Activated gamma-delta T cell treated with Interleukin-2 at 50 U/mL for 16 hours (primary cell): ENCODE measurements at places on chromosomes 7 and 10.

GRCh38 chr7:50151001-50151400, 58.0 kb upstream of the ZPBP start:
- no peak for DNase-seq

DNA sequence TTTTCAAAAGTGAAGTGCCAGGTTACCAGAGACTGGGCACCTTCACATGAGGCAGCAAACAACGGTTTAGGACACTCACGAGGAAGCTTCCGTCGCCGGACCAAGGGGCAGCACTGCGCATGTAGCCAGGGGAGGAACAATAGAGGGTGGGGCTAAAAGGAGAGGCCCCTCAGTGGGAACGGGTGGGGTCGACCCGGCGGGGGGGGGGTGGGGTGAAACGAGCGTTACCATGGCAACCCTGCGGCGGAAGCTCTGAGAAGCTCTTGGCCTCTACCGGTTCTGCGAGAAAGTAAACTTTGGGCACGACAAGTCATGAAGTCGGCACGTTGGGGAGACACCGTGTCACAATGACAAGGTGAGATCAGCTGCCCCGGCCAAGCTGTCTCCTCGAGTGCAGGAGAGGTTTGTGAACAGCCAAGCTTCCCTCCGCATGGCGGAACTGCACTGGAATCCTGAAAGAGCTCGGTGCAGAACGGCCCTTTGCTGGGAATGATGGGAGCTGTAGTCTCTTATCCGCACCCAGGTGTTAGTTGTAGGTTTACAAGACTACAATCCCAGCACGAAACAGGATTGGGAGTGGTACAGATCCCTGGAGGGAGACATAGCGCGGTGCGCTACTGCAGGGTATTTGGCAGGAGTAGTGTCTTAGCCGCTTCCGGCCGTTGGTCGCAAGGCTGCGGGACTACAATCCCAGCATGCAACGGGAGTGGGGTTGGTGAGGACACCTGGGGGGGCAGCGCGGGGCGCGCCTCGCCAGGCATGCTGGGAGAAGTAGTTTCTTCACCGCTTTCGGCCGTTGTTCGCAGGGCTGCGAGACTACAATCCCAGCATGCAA, 72.8 kb upstream of the ZNF722 start:
- DNase-seq: peak; percentile 90

DNA sequence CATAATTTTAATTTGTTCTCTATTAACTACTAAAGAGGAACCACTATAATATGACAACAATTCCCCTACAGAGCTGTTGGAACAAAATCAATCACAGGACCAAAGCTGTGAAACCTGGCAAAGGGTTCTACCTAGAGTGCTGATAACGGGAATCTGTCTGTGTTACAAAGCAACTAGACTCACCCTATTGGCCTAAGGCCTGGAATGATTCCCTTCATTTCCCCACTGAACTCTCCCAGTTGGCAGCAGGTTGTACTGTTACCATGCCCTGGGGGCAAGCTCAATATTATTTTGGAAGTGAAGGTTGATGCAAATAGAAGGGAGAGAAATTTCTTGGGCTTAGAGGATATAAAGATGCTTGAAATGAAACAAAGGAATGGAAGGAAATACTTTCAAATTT, 81.8 kb downstream of the SEMA3A start:
- no peak for DNase-seq

- DNase-seq: no peak
Measured at GRCh38 chr7:140674356-140674800, 1.6 kb downstream of the ADCK2 start.

DNA sequence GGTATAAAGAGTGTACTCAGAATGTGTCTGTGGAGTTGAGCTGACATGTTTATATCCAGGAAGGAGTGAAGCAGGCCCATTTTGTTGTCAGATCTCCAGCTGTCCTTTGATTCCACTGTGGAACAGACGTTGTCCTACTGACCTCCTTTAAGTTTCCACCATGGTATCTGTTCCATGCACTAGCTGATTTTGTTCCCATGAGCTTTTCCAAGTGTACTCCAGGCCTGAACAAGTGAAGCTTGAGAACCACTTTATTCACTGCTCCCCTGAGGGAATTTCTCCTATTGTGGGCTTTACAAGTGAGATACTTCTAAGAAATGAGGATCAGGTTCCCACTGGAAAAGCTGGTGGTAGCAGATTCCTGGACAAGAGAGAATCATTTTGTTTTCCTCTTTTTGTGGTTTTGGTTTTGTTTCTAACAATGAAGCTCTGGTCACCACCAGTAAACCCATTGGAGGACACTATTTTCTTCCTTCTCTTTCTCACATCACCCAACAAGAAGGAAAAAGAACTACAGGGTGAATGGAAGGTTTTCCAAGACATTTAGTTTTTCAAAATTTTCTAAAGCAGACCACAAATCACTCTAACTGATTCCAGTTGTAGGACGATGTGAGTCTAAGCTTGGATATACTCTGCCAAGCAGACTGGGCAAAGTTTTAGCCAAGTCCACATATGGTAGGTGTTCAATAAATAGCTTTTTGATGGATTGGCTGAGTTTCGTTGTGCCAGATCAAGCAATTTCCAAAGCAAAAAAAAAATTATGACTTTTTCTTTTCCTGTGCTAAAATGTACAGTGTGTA, 144.2 kb downstream of the JCAD start:
- no peak for DNase-seq

GRCh38 chr7:28155019-28155660, 25.5 kb downstream of the JAZF1 start:
- DNase-seq: no peak

DNA sequence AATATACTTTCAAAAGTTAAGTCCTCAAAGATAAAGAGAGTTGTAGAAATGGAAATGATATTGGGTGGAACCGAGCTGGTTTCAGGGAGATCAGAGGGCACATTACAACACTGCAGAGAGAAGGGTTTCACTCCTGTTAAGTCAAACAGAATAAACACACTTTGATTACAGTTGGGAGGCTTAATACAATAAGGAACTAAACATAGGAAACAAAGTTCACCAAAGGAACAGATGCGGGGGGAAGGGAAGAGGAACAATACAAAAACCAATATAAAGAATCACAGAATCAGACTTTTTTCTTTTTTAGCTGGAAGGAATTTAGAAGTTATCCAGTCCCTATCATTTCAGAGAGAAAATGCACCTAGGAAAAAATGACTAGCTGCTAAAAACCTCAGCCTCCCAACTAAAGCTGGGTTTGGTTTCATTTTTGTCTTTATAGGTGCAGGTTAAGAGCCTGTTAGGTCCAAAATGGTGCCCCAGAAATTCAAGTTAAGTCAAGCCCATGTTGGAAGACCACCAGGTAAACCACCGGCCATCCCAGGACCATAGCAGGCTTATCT, 81.9 kb downstream of the DNMBP start:
- no peak for DNase-seq

- DNase-seq: peak; percentile 8
Measured at GRCh38 chr10:59865101-59865500, 41.3 kb downstream of the CCDC6 start.

- DNase-seq: no peak
Measured at GRCh38 chr10:92593619-92594588, 974 bp downstream of the KIF11 start.

DNA sequence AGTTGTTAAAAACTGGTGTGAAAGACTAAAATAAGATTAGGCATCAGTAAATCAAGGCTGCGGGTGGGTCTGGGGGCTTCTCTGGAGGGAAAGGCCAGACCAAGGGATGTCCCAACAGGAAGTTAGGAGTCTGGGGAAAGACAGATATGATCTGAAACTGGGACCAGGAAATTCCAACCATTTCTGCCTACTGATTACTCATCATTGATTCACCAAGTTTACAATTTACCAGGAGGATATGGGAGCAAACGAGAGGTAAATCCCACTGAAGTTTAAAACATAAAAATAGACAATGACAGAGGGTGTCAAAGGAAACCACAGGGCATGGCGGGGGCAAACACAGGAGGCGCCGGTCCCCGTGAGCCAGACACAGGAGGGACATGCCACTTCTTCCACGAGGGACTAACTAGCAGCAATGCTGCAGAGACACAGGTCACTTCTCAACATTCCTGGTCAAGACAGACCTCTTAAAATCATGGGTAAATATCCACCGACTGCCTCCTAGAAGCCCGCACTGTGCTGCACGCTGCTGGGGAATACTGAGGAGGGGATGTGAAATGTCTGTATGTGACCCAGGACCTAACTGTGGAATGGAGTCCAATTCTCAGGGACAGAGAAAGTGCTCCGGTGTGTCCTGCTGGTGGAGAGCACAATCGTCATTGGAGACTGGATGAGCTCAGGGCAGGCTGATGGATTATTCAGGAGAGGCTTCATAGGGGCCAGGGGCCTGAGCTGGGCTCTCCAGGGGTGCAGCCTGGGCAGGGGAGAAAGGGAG, 153.4 kb upstream of the KLF14 start:
- DNase-seq: no peak

GRCh38 chr7:6436385-6436685, 11.4 kb downstream of the DAGLB start:
- DNase-seq: no peak
